Neuronal stem cell (in vitro differentiated cells): ENCODE measurements at places on chromosomes 16 and 17.
A peak's percentile ranks its signal among the peaks of the same experiment; 100 is the strongest.

- no peak for DNase-seq
Observed at GRCh38 chr16:88871730-88872416, 5.4 kb upstream of the PABPN1L start.

- DNase-seq: peak; percentile 71
Observed at GRCh38 chr17:6303664-6304063, 131.3 kb downstream of the AIPL1 start.

GRCh38 chr17:56176091-56176490, 22.8 kb downstream of the ANKFN1 start:
- DNase-seq: no peak

GRCh38 chr17:5757314-5757907, 173.1 kb upstream of the NLRP1 start:
- no peak for DNase-seq
